Hematopoietic multipotent progenitor cell treated with erythropoietin and hydrocortisone succinate and interleukin-3 and kit ligand, for 15 days (in vitro differentiated cells): ENCODE measurements at places on chromosomes 4 and X.

DNA sequence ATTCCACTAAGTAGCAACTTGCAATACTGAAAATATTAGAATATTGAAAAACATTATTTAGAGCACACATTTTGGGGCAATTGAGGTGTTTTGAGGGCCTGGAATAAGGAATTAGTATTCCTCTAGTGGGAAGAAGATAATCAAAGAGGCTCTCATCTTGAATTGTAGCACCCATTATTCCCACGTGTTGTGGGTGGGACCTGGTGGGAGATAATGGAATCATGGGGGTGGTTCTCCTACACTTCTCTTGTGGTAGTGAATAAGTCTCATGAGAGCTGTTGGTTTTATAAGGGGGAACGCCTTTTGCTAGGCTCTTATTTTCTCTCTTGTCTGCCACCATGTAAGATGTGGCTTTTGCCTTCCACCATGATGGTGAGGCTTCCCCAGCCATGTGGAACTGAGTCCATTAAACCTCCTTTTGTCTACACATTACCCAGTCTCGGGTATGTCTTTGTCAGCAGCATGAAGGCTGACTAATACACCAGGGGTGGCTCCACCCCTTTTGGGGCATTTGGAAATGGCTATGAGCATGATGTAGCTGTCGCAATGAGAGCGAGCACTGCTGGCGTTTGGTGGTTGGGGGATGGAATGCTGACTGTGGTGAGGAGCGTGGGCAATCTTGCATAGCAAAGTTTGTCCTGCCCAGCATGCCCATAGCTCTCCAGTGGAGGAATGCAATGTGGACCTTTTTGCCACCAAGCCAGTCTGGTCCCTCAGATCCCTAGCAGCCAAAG is 308.2 kb downstream of the FRMPD4 start:
- no peak for DNase-seq

GRCh38 chrX:77693594-77693993 is 92.4 kb downstream of the ATRX start:
- no peak for DNase-seq

GRCh38 chrX:71118985-71119535 is 664 bp downstream of the MED12 start:
- no peak for DNase-seq

DNA sequence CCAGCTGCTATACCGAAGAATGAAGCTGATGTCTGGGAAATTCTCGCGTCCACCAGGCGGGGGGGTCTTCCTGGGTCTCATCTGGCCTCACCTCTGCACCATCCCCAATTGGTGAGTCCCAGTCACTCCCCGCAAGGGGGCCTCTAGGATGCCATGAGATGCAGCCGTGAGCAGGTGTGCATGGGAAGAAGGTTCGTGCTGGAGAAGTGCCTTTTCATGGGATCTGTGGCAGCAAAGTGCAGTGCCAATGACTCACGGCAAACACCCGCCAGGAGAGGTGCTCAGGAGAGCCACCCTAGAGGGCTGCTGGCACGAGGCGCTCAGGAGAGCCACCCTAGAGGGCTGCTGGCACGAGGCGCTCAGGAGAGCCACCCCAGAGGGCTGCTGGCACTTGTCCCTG is 55.1 kb downstream of the CPZ start:
- DNase-seq: no peak

DNA sequence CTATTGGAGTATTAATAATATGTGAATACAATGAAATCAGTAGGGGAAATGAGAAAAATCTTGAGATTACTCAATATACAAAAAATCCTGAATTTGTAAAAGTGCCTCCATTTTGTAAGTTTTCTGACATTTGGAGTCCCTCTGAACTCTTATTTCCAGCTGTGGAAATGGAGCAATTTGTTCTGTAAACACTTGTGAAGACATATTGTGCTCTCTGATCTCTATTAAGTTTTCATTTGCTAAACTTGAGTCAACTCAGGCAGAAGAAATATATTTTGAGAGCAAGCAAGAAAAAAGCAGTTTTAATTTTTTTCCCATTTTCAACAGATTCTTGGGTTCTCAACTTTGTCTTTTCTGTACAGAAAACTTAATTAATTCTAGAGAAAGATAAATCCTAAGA is 51.4 kb upstream of the PCDH18 start:
- no peak for DNase-seq

DNA sequence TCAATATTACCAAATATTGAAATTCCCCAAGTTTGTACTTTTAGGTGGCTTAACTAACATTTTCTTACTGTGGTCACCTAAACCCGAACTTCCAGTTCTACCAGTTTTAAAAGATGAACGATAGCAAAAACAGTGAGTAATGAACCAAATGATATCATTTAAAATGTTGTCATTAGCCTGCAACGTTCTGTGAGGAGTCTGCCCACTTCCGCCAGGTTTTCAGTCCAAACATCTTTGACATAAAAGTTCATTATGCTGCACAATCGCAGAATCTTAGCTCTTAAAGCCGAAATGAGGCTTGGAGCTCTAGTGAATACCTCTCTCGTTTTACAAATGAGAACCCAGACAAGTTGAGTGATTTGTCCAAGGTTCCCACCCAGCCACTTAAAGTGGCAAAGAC is 762 bp downstream of the PIGA start:
- DNase-seq: peak; percentile 8

DNA sequence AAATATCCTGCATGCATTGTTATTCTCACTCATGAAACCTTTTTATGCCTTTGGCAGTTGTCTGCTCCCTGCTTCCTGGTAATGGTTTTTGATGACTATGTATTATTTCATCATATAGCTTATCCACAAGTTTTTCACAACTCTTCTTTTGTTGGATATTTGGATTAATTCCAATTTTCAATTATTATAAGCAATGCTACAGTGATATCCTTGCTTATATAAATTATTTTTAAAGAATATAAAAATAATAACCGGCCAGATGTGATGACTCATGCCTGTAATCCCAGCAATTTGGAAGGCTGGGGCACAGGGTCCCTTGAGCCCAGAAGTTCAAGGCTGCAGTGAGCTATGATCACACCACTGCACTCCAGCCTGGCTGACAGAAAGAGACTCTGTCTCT is 47.0 kb downstream of the ASIC5 start:
- DNase-seq: no peak

DNA sequence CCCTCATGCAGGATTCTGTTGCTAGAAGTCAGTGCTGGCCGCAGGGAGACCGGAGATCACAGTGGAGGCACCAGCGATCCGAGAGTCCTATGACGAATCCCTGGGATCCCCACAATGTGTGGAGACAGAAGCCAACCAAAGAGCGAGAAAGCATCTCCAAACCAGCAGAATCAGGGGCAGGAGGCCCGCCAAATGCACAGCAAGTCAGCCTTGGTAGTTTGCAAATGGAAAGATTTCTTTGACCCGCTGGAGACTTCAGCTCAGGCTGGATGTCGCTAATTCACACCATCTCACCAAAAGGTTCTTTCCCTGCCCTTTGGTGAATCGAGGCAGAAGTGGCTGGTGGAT is 505 bp upstream of the PKD2 start:
- DNase-seq: no peak

DNA sequence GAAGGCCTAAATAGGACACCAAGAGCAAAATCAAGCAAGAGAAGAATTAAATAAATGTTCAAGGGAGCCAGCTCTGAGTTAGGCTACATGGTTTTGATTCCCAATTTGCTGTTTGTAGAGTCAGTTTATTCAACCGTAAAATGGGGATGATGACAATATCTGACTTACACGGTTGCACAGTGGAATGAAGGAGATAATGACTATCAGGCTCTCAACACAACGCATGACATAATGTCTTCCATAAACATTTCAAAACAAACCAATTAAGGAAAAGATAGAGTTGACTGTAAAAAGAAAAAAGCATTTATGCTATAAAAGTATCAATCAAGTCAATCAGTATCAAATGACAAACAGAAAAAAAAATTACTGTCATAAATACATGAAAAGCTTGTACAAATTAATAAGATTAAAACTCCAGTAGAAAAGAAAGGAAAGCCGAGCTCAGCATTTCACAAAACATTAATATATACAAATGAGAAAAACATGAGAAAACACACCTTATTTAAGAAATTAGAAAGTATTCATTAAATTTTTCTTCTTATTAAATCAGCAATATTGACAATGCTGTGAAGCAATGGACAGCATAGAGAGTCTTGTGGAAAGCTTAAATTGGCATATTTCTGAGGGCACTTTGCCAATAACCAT is 179.0 kb downstream of the SCFD2 start:
- DNase-seq: no peak

- DNase-seq: no peak
Observed at GRCh38 chrX:103560256-103560655, 25.1 kb upstream of the TCEAL4 start.

GRCh38 chr4:105150503-105150902 is 3.8 kb downstream of the TET2 start:
- no peak for DNase-seq

DNA sequence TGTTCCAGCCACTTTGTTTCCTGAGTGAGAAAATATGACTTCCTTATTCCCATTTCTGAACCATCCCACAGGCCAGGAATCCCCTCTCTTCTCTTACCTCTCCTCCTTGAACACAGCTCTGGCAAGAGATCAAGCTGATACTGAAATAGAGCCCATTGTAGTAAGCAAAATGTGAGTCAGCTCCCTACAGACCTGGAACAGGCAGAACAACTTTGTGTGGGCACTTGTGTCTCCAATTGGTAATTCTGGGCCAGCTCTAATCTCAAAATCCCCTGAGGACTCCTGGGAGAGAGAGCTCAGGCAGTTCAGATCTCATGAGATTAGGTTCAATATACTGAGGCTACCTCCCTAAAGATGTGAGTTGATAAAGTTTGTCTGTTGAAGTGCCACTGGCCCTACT is 213.5 kb downstream of the GUCY2F start:
- DNase-seq: no peak

- DNase-seq: no peak
Observed at GRCh38 chrX:33840176-33840575, 291.9 kb downstream of the FAM47A start.

- no peak for DNase-seq
Observed at GRCh38 chr4:188061083-188061482, 48.3 kb downstream of the TRIML2 start.

- no peak for DNase-seq
Observed at GRCh38 chrX:9249051-9249846, 215.3 kb upstream of the FAM9B start.

DNA sequence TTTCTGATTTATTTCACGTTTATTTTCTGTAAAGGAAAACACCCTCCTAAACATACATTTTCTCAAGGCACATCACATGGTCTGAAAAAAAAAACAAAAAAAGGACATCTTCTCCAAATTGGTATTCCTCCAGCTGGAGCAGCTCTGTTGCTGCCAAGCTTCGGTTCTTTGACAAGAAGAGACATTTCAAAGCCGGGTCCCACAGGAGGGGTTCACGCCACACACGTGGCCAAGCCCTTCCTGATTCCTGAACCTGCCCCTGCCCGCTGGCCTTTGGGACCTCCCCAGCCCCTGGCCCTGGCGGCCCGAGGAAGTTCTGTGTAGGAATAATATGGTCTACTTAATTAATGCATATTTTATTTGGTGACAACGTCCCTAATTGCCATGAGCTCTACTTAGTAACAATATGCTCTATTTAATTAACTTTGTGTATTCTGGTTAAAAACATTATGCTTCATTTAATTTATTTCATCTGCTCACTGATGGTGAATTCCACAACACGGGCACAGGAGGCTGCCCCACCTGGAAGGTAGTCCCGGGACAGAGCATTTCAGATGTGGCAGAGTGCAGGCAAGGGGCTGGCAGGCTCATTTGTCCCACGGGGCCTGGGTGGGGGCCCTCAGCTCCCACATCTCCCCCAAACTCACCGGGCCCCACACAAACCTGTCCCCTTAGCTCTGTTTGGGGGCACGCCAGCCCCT is 5.4 kb upstream of the RGS12 start:
- no peak for DNase-seq

GRCh38 chr4:111334361-111334760 is 711.5 kb upstream of the PITX2 start:
- DNase-seq: no peak

- no peak for DNase-seq
Observed at GRCh38 chr4:11344916-11345315, 83.8 kb downstream of the HS3ST1 start.

GRCh38 chrX:71540801-71541200 is 7.9 kb downstream of the OGT start:
- DNase-seq: peak; percentile 27

GRCh38 chr4:4639370-4639769 is 97.5 kb upstream of the STX18 start:
- DNase-seq: no peak

- DNase-seq: no peak
Observed at GRCh38 chr4:24777536-24778463, 17.6 kb upstream of the SOD3 start.

- no peak for DNase-seq
Observed at GRCh38 chr4:184882276-184882675, 56.5 kb upstream of the ACSL1 start.

- DNase-seq: no peak
Observed at GRCh38 chrX:136194536-136194935, 47.2 kb downstream of the FHL1 start.

- DNase-seq: no peak
Observed at GRCh38 chrX:66053414-66053813, 13.5 kb upstream of the VSIG4 start.
